Umbilical cord (tissue), 2 donors: ENCODE measurements at places on chromosomes 7 and 10.

DNA sequence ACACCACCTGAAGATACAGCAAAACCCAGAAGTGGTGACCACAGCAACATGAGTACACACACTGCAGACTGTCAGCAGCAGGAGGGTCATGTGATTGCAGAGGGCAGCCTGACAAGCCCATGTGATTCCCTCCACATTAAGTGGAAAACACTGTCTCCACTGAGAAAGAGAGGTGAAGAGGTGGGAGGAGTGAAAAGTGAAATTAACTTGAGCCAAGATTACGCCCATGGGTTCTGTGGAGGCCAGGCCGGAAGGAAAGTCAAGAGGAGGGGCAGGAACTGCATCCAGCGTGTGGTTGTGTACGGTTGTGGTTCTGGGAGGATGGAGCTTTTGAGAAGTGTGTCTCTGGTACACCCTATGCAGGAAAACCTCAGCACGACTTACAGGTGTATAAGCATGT lies 138.5 kb downstream of the PLXNA4 start:
- DNase-seq = no peak

DNA sequence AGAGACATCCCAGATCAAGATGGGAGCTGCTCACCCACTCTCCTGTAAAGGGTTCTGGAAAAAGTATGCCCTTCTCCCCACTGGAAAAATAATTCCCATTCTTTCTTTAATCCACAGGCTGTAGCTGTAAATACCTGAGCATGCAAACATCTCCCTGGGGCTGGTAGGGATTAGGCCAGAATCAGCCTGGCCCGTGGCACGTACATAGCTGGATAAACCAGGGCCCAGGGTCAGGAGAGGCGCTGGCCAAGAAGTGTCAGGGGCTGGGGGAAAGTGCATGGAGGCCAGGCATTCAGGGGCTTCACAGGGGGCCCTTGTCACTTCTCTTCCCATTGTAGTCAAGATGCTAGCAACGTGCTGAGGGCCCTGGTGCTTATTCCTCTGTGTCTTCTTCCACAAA lies 30.7 kb upstream of the AQP1 start:
- DNase-seq = peak; percentile 30

- no peak for DNase-seq
Observed at GRCh38 chr7:127907110-127908040, 123.9 kb downstream of the LRRC4 start.

DNA sequence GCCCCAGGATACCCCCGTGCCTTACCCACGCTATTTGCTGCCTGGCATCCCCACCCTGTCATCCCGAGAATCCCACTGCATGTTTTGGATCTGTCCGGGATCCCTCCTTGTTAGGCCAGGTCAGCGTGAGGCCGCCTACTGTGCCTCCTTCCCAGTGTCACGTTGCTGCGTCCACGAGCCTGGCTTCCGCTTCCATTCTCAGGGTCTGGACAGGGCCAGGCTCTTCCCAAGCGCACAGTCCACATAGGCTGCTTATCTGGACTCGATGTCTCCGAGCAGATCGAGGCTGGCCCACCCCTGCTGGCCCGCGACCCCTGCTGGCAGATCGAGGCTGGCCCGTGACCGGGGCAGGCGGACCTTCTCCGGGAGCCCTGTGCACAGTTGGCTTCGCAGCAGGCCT lies 27.1 kb downstream of the FOXK1 start:
- no peak for DNase-seq

- DNase-seq = peak; percentile 34
Observed at GRCh38 chr7:127683776-127684681, 32.0 kb downstream of the SND1 start.

DNA sequence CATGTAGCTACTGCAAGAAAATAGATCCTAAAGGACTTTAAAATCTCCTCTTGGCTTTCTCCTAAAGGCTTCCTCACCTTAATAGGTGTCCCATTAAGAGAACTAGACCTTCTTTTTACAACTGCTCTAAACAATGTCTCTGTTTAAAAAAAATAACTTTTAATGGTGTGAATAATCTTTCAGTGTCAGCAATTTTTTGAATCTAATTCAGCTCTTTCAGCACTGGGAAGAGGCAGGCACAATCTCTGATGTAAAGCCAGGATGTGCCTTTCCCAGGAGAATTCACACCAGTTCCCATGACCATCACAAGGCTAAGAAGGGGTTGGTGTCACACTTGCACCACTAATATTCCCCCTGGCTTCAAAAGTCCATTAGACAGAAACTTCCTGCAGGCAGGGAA lies 254.6 kb downstream of the XPNPEP1 start:
- no peak for DNase-seq

DNA sequence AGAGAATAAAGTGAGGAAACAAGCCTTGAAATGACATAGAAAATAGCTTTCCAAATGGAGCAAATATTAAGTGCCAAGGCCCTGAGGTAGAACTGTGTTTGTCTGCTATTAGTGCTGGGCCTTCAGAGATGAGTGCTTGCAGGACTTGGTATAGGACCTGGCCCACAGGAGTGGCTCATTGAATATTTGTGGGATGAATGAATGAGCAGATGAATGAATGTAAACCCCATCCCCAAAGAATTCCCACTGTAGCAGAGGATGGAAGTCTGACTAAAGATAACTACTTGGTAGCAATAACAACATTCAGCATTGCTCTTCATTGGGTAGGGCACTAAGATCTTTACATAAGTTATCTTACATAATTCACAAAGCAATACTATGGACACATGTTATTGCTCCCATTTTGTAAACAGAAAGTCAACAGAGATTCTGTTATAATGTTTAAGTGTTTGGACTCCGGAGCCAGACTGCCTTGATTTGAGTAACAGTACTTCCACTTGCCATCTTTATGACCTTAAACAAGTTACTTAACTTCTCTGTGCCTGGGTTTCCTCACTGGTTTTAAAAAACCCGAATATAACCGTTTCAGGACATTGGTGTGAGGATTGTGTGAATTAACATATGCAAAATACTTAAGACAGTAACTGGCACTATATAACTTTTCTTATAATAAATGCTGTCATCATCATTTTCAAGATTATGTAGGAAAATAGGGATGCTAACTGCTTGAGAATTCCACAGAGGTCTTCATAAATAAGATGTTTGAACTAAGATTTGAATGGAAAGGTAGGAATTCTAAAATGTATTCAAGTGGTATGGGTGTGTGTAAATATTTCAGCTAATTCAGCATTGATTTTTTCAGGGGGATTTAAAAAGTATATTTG lies 141.9 kb downstream of the PRKG1 start:
- no peak for DNase-seq

- DNase-seq = peak; percentile 82
Observed at GRCh38 chr10:30782537-30783461, 153.2 kb upstream of the LYZL2 start.

DNA sequence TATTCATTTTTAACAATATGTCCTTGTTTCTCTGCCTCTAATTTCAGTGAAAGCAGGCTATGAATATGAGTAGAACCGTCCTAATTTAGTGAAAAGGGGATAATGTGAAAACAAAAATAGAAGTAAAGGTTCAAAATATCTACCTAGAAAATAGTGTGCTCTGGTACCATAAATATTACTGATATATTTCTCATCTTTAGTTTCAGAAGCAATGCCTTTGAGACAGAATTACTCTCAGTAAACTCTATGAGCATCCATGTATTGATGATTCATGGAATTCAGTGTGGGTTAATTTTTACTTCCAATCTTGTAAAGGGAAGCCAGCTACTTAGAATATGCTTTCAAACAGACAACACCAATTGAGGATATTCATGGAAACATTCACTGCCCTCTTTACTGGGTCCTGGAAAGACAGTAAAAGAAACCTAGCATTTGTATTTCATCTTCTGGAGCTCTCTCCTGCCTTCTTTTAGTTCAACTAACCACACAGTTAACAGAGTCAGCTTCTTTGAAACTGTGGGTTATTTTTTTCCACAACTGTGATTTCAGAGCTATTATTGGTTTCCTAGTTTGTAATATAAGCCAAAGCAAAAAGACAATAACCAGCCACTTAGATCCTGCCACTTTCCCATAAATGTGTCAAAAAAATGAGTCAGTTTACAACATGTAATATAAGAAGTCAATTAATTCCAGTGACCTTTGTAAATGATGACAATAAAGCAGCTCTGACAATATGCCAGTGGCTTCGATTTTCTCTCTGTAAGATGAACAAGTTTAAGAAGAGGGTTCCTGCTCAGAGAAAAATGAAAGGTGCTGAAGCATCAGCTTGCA lies 1.7 kb downstream of the LRRN3 start:
- no peak for DNase-seq

DNA sequence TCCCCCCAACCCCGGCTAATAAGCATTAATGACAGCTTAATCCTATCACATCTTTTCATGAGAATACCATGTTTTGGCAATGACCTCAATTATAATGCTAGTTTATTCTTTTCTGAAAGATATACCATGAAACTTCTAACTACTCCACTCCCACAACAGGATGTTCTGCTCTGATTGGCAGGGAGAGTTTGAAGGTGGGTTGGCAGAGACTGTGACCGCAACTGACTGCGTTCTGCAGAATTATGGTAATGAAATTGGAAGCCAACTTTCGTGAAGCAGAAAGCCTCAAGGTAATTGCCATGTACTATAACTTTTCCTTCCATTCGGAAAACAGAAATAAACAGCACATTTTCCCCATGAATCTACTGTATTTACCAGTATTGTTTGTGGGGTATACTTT lies 288.2 kb upstream of the SEMA3D start:
- no peak for DNase-seq

GRCh38 chr10:6542999-6543430 lies 37.1 kb downstream of the PRKCQ start:
- DNase-seq = no peak

DNA sequence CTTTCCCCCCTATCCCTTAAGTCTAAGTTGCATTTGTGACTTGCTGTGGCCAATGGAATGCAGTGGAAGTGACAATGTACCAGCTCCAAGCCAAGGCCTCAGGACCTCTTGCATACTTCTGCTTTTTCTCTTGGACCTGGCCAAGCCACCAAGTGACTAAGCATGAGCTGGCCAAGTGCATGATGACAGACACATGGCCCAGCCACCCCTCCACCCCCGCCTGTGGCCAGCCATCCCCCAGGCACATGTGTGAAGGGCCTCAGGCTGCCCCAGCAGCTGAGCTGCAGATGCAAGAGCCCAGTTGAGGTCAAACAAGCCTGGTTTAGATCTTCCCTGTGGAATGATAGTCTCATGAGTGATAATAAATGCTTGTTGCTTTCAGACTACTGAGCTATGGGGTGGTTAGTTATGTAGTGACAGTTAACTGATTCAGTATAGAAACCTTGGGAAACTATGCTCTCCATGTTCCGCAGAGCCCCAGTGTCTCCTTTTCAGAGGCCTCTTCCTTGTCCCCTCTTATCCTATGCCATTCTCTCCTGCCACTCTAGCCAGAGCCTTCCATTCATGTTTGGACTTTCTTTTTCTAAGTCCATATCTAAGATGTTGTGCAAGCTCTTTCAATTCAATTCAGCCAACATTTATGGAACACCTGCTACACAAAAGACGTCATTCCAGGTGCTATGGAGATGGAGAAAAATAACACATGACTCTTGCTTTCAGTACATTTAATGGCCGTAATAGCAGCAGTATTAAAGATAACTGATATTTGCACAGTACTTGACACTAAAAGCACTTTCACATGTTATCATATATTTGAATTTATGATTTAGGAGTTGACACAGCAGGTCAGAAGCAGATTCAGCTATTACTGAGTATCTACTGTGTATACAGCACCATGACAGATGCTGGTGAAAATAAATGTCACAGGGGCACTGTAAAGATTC lies 55.5 kb upstream of the LOXL4 start:
- DNase-seq = no peak

- DNase-seq = no peak
Observed at GRCh38 chr10:89440226-89441009, 26.1 kb downstream of the IFIT5 start.

GRCh38 chr7:45687185-45687560 lies 113.0 kb downstream of the ADCY1 start:
- no peak for DNase-seq

GRCh38 chr7:140060788-140061606 lies 1.8 kb downstream of the PARP12 start:
- peak; percentile 85 for DNase-seq

DNA sequence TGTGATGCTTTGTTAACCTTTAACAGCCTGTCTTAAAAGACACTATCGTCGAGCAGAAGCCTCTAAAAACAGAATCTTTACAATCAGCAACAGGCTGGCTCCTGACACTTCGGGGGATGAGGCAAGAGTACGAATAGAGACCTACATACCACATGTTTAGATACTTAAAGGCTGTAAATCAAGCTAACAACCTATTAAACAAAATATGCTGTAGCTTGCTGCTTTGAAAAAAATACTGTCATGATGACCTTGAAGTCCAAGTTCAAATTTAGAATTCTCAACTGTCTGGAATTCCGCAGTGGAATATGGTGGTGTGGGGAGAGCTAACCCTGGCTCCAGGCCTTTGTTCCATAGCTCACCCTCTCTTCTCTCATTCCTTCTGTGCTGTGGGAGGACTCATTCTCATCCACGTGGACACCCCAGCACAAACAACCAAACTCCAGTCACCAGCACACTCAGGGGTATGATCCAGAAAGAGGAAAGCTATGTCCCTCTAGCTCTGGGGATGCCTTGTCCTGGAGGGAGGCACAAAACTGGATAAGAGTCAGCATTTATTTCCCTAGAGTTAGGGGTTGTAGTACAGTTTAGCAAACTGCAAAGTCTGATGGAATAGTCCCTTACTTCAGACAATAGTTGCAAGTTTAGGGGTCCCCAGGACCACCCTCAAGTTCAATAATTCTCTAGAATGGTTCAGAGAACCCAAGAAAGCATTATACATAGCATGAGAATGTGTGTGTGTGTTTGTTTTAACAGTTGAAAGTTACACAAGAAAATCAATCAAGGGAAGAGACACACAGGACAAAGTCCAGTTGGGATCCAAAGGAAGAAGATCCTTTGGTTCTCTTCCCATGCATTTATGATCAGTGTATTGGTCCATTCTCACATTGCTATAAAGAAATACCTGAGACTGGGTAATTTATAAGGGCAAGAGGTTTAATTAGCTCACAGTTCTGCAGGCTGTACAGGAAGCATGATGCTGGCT lies 196.1 kb upstream of the SVIL start:
- DNase-seq = peak; percentile 78

DNA sequence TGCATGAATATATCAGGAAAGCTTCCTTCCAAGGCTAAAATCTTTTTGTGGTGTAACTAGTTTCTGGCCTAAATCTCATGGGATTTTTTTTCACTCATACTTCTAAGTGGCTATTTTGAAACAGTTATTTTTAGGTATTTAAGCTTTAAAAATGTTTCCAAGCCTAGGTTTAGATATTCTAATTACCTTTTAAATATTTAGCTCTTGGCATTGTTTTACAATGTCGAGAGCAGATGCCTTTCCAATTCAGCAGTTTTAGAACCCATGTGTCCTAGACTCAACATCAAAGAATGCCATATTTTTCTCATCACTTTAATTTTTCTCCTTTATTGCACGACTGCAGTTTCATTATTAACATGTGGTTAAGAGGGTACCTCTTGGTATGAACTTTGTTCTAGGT lies 27.1 kb upstream of the STOX1 start:
- DNase-seq = no peak

DNA sequence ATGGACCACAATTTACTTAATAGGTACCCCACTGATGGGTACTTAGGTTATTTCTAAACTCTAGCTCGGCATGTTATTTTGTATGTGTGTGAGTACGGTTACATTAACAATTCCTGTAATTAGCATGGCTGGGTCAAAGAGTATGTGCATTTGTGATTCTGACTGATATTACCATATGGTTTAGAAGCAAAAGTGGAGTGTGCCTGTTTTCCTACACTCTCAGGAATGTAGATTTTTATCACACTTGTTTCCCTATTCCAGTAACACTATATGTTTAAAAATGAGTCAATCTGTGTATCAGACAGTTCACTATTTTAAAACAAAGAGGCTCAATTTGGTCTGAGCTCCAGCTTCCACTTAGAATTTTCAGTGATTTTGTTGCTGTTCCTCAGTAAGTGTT lies 44.6 kb upstream of the GSDME start:
- no peak for DNase-seq
